NCI-H1048 (cell line): ENCODE measurements at places on chromosomes 2 and 18.

DNA sequence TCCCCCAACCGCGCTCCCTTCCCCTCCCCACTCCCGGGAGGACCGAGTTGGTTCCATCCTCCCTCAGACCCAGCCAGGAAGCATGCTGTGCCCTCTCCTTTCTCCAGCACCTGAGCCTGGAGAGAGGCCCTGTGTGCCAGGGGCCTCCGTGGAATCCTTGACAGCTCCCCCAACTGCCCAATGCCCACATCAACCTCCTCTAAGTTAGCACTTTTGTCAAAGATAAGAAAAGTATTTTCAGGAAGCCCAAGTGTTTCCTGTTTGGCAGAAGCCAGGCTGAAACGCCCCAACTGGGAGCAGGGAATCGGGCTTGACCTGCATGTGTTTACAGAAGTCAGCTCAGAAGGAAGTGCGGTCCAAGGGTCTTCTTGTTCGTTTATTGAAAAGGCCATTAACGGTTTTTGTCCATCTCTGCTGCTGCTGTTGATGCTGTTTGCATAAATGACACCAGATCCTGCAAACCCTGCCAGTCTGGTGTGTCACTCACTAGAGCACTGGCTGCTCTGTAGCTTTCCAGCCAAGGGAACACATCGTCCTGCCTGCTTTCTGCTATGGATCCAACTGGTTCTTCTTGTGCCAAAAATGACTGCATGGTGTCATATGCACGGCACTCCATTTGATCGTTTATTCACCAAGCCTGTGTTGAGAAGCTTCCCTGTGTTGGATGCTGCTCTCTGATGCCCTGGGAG is 35.4 kb upstream of the COL6A3 start:
- DNase-seq, result no peak

DNA sequence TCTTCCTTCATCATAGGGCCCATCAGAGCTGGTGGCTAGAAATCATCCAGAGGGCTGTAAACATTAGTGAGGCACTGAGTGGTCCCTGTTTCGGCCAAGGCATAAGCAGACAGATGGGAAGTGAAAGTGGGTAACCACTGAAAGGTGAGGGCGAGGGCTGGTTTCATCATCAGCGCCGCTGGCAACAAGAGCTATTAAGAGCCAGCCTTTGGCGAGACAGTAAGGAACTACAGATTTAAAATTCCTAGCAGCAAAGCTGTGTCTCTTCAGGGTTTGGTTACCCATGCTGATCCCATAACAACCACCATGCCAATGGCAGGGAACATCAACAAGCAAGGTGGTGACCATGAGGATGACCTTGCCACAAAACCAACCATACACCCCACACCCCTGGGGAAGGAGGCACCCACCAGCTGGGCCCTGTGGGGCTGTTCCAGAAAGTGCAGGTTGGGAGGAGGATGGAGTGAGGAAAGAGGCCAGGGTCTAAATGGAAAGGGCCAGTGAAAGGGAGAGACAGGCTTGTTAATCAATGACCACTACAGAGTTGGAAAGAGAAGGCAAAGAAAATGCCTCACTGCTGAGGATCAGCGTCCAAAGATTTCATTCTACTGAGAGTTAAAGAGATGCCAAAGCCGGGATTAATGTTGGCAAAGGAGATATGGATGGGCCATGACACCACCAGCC is 9.0 kb upstream of the SLC20A1 start:
- DNase-seq, result no peak

GRCh38 chr2:3449086-3449485 is 69.6 kb downstream of the TRAPPC12 start:
- DNase-seq, result peak; percentile 11

- no peak for DNase-seq
Measured at GRCh38 chr2:16251511-16252225, 311.3 kb downstream of the MYCN start.

- no peak for DNase-seq
Measured at GRCh38 chr2:10995366-10995970, 83.7 kb downstream of the KCNF1 start.

- DNase-seq, result no peak
Measured at GRCh38 chr2:120075545-120075944, 62.7 kb downstream of the EPB41L5 start.

DNA sequence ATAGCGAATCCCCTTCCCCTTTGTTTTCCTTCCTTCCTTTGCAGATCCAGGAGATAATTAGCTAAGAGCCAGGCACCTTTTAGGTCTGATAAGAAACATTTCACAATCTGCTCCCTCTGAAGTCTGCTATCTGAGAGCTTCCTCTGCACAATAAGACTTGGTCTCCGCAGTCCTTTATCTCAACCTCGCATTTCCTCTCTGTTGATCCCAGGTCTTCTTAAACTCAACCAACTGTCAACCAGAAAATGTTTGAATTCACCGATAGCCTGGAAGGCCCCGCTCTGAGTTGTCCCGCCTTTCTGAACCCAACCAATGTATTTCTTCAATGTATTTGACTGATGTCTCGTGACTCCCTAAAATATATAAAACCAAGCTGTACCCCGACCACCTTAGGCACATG is 78.4 kb upstream of the CTDP1 start:
- DNase-seq, result no peak

- DNase-seq, result no peak
Measured at GRCh38 chr2:46390036-46390435, 89.3 kb upstream of the TMEM247 start.
